ENCODE measurements at places on chromosomes 7 and 10.

DNA sequence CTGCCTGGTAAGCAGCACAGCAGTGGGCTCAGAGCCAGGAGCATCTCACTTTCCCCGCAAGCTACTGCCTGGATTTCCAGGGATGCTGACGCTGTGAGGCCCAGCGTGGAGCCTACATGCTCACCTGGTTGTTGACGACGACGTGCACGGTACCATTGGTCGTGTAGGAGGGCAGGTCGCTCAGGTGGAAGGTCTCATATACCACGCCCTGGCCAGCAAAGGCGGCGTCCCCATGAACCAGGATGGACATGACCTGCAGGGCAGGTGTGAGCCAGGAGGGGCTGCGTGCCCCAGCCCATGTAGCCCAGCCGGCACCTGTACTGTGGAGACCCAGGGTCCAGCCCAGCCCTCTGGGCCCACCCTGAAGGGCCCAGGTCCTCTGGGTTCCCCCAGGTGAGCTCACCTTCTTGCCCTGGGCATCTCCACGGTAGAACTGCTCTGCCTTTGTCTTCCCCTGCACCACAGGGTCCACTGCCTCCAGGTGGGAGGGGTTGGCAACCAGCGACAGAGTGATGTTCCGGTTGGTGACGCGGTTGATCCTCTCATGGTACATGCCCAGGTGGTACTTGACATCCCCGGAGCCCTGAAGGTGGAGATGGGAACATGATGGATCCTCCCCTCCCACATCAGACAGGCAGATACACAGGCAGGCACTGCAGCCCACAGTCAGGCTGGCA, 15.4 kb downstream of the OGDHL start:
- DNase-seq, result no peak

GRCh38 chr7:71480791-71481190, 348.8 kb downstream of the GALNT17 start:
- no peak for DNase-seq

DNA sequence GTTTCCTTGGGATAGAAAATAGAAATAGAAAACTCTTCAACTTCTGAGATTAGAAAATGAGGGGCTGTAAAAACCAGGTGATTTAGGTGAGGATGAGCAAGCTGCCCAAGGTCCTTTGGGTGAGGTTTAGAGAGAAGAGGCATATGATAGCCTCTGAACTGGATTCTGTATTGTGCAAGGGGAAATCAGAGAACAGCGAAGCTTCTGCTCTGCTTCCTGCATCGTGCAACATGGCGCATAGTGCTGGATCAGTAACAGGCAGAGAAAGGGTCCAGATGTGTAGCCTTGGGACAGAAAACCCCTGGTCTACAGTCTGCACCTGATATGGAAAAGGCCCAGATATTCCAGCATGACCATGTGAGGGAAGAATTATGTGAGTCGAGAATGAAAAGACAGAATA, 121.7 kb downstream of the MBL2 start:
- DNase-seq, result no peak

DNA sequence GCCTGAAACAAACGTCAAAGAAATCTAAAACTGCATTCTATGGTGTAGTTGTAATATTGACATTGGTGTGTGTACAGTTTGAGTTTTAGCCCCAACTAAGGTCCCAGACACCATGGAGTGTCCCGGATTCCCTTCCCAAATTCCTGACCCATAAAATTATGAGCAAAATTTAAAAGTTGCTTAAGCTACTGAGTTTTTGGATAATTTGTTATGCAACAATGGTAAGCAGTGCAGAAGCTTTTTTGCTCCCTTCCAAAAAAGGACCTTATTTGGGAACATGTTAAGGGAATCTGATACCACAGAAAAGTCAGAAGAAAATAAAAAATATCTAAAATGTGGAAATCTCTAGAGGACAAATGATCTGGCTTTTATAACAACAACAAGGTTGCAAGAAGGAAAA, 63.3 kb upstream of the KMT2E start:
- no peak for DNase-seq

DNA sequence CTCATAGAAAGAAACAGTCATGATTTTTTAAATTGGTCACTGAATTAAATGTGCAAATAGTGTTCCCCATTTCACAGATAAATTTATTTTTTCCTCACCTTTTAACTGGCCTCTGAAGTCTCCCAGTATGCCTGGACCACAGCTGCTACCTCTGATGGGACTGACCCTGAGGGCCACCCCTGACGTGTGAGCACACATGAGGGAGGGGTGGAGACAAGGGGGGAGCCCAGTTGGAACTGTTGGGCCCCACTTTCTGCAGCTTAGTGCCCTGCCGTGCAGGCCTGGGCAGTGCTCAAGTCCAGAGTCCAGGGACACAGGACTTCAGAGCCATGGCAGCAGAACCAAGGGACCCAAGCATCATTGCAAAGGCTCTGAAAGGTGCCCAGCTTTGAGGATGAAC, 243.9 kb downstream of the GRID1 start:
- no peak for DNase-seq

GRCh38 chr7:150944066-150945042, 33.8 kb downstream of the KCNH2 start:
- DNase-seq, result no peak

- no peak for DNase-seq
These were observed 59.6 kb downstream of the SH3PXD2A start for GRCh38 chr10:103795634-103796270.

DNA sequence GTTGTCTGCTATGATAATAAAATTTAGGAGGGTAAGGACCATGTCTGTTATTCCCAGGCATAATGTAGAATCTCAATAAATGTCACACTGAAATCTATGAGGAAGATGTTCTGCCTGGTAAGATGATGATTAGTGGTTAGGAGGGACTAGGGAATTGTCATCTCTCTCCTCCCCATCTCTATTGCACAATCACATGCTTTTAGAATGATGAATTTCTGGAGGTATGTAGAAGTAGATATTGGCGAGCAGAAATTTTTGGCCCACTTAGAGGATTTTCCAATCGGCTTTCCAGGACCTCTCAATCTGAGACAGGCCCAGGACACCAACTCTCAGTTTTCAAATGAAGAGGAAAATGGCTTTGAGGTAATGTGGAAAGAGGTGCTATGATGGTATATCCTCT, 2.0 kb upstream of the PITX3 start:
- no peak for DNase-seq

DNA sequence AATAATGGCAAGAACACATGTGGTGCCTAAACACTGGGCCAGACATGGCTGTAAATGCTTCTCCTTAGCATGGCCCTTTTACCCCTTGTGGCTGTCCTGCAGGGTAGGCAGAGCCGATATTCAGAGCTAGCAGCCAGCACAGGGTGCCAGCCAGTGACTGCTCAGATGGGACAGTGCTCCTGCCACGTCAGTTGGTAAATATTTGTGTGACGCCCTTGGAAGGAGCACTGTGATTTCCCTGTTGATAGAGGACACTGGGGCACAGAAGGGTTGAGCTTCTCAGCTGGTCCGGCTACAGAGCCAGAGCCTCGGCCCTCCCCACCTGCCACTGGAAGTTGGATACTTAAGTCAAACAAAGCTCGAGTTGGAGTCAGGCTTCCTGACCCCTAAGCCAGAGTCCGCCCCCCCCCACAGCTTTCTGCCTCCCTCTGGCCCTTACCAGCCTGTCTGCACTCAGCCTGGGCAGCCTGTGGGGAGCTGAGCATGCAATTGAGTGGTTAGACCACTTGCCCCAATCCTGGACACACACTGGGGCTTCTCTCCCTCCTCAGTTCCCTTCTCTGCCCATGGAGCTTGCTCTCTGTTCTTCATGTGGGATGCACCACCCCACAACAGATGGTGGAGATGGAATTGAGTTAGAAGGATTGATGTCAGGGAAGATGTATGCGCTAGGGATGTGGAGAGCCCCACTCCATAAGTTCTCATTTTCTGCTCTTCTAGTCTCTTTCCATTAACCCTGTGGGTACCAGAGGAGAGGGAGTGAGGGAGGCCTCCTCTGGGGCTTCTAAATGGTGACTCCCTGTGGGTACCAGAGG, 350.8 kb downstream of the PLXNA4 start:
- DNase-seq, result no peak

DNA sequence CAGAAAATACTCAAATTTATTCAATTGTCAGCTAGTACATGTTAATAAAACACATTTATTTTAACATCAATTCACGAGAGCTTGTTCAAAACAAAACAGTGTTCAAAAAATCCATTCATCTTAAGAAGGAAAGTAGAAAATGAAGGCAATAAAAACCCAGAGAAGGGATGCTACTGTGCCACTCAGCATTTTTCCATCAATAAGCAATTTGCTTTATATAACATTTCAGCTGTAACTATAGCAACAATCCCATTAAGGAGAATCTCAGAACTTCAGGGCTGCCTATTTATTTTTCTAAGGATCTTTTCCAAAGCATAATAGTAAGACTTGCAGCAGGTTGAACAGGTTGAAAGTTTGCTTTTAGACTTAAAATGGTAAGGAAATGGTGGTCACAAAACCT, 190.5 kb downstream of the PCLO start:
- no peak for DNase-seq

- DNase-seq, result no peak
These were observed 40.4 kb downstream of the HDAC9 start for GRCh38 chr7:18535810-18536415.

GRCh38 chr7:138116141-138116540, 39.9 kb downstream of the AKR1D1 start:
- DNase-seq, result no peak

- DNase-seq, result no peak
These were observed 24.2 kb downstream of the AKR1B1 start for GRCh38 chr7:134434701-134435100.

DNA sequence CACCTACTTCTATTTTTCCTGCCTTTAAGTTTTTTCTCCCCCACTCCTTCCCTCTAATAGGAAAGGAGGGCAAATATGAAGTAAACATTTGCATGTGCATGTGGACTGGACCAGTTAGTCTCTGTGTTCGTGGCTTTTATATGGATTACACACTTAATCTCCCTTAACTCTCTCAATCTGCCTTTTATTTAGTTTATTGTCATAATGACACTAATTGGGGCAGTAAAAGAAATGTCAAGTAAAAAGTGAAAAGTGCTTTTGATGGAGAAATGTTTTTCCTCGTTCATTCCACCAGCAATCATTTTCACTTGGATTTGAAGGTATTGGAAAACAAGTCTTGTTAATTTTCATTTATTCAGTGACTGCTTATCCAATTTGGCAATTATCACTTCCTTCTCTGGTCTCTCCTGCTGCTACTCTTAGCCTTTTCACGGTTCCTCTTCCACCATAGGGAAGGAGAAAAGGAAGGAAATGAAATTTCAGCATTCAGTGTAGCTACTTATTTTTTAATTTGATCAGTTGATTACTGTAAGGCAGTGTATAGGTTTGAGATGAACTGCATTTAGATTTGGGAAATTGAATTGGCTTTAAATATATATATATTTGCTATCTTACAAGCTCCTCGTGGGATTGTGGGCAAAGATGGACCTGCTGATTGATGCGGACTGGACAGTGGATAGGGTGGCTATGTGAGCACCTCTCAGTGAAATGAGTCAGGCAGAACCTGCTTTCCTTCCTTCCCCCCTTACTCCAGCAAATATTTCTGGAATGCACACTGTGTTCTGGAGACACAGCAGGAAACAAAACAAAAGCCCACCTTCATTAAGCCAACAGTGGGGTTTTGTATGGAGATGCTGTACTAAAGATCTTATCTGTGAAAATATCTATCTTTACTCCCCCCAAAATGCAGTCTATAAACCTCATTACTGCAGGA, 77.5 kb downstream of the LRRC4 start:
- no peak for DNase-seq

DNA sequence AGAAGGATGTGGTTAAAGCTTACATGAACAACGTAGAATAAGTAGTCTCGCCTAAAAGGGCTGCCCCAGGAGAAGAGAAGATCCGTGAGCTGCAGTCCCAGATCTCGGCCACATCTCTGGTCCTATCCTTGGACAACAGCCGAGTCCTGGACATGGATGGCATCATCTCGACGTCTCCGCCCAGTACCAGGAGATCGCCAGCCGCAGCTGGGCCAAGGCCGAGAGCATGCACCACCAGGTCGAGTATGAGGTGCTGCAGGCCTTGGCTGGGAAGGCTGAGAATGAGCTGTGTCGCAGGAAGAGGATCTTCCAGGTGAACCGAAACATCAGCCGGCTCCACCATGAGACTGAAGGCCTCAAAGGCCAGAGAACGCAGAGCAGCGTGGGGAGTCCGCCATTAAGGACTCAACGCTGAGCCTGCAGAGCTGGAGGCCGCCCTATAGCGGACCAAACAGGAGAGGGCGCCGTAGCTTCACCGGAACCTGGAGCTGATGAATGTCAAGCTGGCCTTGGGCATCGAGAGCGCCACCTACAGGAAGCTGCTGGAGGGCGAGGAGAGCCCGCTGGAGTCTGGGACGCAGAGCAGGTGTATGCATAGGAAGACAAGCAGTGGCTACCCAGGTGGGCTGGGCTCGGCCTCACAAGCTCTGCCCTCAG, 22.2 kb downstream of the LIPK start:
- no peak for DNase-seq

- no peak for DNase-seq
These were observed 56.4 kb upstream of the NPS start for GRCh38 chr10:127492607-127493250.

GRCh38 chr10:110893559-110894179, 21.9 kb downstream of the PDCD4 start:
- no peak for DNase-seq

DNA sequence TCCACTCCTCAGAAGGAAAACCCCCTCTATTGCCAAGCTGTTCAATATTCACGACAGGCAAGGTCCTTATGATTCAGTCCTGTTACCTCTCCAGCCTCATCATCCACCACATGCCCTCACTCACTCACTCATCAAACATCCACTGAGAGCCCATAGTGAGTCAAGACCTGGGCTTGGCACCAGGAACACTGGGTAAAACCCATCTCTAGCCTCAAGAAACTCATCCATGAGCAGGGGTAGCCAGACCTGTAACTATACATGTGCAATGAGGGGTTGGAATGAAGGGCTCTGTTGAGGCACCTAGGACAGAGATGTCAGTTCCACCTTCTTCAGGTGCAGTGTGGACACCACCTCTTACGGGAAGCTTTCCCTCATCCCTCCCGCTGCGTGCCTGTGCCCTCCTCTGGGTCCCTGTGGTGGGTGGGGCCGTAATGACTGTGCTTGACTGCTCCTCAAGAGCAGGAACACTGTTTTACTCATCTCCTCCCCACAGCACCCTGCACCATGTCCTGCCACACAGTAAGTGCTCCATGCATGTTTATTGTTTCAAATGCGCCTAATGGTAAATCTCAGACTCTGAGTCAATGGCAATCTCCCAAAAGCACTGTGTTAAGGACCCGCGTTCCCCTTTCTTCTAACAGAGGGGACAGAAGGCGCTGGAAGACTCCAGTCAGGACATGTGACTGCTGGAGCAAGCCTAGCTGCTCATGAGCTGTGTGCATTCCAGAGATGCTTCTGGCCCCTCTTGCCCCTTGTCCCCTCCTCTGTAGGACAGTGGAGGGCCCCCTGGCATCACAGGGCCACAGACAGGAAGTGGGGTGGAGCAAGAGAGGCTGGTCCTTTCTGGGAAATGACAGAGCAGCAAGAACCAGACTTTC, 95.4 kb downstream of the HIPK2 start:
- DNase-seq, result peak; percentile 69

- no peak for DNase-seq
These were observed 34.3 kb downstream of the TET1 start for GRCh38 chr10:68594405-68594804.

DNA sequence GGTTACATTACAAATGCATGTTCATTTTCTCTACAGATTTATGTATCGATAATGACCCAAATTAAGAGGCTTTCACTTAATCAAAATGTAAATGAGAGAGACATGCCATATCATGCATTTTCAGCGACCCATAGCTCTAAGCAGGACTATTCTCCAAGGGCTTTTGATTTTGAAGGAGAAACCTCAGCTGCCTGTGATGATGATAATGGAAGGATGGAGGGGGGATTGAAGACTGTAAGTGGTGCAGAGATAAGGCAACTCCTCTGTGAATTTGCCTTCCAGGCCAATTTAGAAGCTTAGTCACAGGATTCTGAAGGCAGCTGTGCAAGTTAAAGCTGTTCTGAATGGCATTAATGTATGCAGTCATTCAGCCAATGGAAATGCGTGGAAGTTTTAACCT, 8.3 kb downstream of the VSTM2A start:
- DNase-seq, result no peak
